Activated T-cell treated with anti-CD3 and anti-CD28 coated beads, Interleukin-2, amount 50 U/mL, for 24 hours (primary cell): ENCODE measurements at places on chromosomes 1 and 21.

GRCh38 chr1:180854456-180854855 lies 58.2 kb upstream of the KIAA1614 start:
- no peak for DNase-seq

DNA sequence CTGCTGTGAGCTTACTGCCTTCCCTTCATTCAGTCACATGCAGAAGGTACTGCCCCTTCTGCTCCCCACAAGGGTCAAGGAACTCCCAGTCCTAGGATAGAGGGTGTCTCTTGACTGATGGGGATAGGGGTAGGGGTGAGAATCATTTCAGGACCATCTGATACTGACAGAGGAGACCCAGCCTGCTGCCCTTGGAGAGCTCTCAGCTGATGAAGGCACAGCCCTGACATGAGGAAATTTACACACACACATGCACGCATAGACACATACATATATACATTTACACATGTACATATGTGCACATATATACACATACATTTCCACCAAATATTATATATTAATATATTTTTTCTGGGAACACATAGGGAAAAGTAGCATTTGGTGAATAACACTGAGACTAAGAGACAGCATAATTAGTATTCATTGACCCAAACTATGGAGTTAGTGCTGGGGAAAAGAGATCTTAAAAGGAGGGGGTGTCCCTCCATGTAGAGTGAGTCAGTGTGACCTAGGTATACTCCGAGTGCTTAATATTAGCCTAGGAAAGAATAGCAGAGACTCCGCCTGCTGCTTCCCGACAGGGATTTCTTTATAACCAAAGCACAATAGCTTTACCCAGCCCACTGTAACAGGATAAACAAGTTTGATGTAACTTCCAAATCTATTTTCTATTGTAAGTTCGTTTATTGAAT lies 27.6 kb upstream of the HHAT start:
- DNase-seq, result no peak

GRCh38 chr21:32314806-32315205 lies 16.2 kb downstream of the MRAP start:
- DNase-seq, result no peak

DNA sequence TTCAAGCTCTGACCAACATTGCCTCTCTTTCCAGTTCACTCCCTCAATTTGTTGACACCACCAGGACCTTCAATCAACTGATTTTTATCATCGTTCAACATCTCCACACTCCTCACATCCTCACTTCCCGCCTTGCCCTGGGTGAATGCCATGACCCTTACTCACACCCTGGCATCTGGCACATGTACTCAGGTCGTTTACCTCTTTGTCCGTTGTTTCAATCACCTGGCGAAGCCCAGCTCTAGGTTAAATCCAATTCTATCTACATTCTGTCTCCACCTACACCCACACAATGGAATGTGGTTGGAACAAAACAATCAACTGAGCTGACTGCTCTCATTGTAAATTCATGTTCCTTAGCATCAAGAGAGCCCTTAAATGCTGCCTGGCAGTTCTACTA lies 24.2 kb upstream of the TBX15 start:
- DNase-seq, result no peak

GRCh38 chr1:157429601-157430240 lies 122.6 kb downstream of the FCRL5 start:
- DNase-seq, result no peak

GRCh38 chr1:16093611-16094010 lies 20.2 kb upstream of the FAM131C start:
- no peak for DNase-seq

DNA sequence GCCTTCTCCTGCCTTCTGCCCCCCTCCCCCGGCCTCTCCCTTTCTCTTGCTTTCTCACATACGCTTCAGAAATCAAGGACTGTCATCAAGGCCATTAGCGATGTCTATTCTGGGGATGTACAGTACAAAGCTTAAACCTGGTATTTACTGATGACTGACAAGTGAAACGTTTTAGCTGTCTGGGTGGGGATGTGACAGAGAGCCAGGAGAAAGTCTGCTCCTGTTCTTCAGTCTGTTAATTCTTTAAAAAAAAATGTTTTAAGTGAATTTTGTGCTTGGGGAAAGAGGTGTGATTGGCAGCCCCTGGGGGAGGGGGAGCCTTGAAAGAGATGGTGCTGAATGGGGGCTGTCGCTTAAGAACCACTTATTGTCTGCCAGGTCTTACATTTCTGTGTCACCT lies 283.0 kb upstream of the PLXNA2 start:
- DNase-seq, result no peak

DNA sequence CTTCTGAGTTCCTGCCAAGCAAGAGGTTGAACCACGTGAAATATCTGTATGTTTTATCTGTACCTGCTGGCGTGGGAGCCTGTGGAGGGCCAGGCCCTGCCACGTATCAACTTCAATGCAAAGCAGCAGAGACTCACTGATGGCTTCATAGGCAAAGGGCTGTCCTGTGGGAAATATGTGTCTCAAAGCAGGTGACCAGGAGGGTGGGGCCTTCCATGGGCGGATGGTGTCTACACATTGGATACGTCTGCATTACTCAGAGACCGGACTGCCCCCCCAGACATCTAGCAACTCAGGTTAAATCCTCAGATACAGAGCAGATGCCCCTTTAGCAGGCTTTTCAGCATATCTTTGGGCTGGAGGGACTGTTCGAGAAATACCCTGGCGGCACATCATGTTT lies 210.8 kb upstream of the C1orf174 start:
- DNase-seq, result no peak

- DNase-seq, result no peak
Observed at GRCh38 chr1:208192995-208193394, 51.2 kb downstream of the PLXNA2 start.

DNA sequence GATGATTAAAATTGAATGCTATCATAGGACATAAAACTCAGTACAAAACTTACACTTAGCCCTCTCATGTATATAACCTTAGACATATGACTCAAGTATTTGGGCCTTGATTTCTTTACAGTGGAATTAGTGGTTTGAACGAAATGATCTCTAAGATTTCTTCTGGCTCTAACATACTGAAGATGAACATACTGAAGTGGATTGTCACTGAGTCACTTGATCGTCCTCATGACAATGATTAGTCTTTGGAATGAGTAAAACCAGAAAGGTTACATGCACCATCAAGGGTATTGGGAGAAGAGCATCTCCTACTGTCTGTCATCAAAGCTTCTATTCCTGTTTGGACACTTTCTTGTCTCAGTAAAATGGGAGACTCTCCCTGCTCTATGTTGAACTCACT lies 17.4 kb downstream of the FMN2 start:
- no peak for DNase-seq

DNA sequence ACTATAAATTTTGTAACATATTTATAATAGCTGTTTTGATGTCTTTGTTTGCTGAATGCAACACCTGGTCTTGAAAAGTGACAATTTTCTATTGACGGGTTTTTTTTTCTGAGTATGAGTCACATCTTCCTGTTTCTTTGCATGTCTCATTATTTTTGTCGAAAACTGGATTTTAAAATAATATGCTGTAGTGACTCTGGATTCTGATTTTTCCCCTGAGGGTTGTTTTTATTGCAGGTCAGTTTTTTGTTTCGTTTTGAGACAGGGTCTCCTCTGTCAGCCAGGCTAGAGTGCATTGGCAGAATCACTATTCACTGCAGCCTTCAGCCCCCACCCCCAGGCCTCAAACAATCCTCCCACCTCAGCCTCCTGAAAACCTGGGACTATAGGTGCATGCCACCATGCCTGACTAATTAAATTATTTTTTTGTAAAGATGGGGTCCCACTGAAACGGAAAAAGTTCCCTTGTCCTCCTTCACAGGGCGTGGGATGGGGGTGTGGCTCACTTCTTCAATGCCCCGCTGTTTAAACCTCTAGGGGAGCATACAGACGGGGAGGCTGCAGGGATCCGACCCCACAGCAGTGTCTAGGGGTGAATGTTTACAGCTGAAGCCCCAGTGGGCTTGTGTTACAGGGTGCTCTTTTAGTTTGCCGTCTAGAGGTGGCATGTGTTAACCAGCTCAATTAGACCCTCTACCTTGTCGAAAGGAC lies 11.3 kb upstream of the PPIE start:
- DNase-seq, result no peak

DNA sequence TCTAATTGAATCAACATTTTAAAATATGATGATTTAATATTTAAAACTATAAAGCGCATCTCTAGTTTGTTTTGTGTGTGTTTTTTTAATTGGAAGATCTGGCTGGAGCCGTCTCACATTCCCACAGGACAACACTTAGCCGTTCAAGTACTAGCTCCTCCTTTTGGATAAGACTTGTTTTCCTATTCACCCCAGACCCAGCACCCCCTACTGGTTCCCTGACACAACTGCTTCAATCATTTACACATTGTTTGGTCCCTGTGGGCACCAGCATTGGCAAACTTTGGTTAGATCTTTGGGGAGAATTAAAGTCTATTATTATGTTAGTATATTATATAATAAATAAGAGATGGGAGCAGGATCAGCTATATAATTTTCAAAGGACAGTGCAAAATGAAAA lies 34.5 kb downstream of the TYW3 start:
- DNase-seq, result no peak

DNA sequence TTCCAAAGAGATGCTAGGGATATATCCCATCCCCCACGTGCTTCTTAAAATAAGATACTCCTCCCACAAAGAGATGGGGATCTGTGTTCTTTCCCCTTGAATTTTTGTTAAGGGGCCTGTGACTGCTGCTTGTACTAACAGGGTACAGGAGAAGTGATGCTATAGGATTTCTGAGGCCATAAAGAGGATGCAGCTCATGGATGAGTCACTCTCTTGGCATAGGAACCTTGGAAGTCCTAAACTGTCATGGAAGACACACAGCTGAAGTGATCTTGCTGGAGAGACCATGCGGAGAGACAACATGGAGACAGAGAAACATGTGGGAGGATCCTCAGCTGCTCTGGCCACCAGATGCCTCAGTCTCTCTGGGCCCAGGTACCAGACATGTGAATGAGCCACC lies 157.2 kb downstream of the S1PR1 start:
- no peak for DNase-seq

- no peak for DNase-seq
Observed at GRCh38 chr1:212430416-212430815, 2.3 kb upstream of the NENF start.

DNA sequence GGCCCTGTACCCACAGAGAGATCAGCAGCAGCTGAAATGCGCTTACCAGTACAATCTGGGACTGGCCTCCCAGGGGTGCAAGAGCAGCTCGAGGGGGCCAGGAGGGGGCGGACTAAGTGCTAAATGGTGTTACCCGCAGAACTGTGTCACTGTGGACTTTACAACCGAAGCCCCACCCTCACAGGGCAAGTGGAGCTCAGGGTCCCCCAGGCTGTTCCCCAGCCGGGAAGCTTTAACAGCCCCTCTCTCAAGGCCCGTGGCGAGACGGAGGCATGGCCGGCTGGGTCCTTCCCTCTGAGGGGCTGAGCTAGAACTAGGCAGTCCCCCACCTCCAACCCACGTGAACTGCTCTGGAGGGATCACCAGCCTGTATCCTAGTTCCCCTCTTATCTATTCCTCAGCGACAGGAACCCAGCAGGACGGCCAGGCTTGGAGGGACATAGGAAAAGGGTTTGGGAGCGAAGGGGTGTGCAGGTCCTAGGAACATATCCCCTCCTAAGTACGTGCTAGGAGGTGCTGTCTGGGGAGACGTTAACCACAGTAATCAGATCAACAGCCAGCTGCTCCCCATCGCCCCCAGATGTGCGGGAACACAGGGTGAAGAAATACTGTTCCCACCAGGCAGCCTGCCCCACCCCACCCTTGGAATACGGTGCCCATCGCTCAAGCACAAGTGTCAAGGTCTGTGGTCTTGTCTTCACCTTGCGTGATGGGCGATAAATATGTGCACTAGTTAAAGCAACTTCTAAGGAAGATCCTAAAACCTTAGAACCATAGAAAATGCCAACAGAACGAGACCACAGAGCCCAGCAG lies 24.4 kb downstream of the ZBTB17 start:
- peak; percentile 73 for DNase-seq

DNA sequence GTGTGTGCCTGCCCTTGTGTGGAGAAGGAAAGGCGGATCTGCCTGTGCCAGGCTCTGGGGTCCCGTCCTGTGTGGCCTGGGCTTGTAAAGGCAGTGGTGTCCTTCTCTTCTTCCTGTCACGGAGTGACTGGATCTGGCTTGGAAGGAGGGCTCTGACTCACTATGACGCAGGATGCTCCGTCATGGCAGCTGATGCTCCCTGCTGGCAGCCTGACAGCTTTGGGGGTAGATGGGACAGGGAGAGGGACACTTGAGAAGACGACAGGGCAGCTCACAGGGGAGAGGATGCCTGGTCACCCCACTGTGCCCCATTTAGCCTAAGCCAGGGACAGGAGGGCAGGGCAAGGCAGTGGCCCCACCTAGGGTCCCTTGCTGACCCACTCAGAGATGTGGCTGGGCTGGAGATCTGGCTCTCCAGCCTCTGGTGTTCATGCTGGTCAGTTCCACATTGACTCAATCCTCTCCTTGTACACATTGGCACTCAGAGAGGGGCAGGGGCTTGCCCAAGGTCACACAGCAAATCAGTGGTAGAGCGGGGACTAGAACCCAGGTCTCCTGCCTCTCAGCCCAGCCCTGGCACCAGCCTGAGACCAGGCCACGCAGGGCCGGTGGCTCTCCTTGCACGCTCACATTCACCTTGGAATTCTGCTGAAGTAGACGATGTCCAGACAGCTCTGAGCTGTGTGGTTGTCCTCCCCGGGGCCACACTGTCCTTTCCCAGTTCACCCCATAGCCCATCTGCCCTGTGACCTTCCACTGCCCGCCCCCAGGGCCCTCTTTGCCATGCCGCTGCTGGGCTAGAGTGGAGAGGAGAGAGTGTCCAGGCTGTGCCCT lies 2.8 kb upstream of the FAM131C start:
- DNase-seq, result no peak

DNA sequence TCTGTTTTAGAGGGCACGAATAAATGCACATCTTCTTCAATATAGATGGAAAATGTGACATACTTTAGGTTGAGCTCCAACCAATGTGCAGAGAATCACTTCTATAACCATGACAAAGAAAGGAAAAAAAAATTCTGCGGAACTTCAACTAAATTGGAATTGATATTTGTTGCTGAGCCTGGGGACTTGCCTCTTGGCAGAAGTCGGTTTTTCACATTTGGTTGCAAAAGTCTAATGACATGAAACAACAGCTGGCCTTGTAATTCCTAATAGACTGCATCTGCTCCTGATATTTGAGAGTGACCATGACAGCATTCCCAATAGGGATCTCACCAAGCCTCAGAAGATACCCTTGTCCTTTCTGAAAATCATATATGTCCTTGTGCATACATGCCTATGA lies 112.8 kb downstream of the PRRX1 start:
- no peak for DNase-seq

- DNase-seq, result no peak
Observed at GRCh38 chr21:28213261-28213660, 779.4 kb downstream of the LTN1 start.

DNA sequence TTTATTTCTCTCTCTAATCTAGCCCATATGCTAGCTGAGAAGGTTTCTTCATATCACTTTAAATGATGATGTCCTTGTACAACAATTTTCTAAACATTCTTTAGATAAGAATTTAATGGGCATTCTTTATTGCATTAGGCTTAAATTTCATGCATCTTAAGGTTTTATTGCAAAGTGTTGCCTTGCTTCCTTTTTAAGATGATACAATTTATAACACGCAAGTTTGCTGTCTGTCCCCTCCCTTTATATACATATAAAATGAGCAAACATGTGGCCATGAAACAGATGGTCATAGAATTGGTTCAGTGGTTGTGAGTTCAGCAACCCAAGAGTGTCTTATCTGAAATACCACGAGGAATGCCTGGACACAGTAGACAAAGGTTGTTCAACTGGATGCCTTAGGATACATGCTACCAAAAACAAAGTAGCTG lies 12.1 kb downstream of the NBPF3 start:
- no peak for DNase-seq

- DNase-seq, result no peak
Observed at GRCh38 chr1:182488803-182489202, 38.9 kb downstream of the RGSL1 start.
